NAMALWA (cell line): ENCODE measurements at places on chromosomes 5 and 9.

GRCh38 chr5:126594748-126595485 lies at the start of gene ALDH7A1:
Gene ALDH7A1 (minus strand): TSS chr5:126595219. CDS start chr5:126595198, 21 bp downstream.
- DNase-seq: no peak

DNA sequence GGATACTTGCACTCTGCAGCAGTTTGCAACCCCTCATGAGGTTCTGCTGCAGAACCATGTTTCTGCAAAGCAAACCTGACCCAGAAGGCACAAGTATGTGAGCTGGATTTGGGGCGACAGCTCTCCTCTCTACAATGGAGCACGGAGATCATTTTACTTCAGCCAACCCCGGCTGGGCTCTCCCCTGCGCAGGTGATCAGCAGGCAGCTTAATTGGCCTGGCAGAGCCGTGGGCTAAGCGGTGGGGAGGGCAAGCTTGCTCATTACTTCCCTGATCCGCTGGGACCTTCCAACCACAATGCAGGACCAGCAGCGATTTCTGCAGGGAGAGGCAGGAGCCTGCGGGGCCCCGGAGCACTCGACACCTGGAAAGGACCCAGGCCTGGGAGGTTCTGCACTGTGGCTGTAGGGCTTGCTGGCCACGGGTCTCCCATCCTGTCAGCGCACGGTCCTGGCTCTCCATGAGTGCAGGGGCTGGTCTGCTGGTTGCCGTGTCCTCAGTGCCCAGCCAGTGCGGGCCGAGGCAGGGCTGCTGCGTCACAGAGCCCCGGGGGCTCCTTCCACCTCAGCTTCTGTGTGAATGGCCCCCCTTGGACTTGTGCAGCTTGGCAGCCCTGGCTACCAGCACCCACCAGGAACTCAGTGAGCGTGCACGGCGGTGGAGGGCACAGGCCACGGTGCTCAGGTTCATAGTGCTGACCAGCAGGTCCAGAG lies 51.8 kb upstream of the RAPGEF1 start:
- DNase-seq: no peak

- DNase-seq: no peak
Measured at GRCh38 chr5:15496886-15497285, 3.1 kb upstream of the FBXL7 start.

DNA sequence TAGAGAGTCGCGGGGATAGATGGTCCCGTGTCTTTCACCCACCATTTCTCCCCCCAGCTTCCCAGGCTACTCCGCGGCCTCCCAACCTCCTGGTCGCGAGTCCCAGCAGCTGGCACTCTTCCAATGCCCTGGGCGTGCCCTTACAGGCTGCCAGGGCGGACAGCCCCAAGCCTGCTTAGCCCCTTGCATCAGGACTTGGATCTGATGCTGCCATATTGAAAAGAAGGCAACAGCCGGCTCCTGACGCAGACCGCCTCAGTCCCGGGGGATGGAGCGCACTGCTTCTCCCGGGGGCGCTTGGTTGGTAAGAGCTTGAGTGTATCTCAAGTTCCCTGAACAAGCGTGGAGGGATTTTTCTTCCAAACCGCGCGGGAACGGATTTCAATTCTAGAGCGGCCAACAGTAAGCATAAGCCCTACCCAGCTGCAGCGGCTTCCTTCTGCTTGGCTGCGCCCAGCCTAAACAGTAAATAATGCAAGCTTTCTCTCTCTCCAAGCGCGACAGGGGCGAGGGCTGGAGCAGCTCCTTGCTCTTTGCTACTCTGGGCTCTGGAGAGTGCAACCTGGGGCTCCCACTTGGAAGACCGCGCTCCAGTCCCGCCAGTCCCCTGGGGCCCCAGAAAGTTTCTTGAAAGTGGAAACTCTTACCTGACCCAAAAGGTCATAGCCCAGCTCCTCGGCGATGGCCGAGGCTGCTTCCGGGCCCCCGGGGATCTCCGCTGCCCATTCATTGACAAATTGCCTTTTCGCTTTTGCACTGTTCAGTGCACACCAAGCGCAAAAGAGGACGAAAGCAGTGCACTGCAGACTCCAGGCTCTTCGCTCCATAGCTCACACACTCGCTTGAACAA lies 607 bp downstream of the PCSK1 start:
- DNase-seq: no peak

GRCh38 chr5:140236891-140237598 lies 62.1 kb downstream of the CYSTM1 start:
- no peak for DNase-seq
